Activated CD4-positive, alpha-beta memory T cell treated with anti-CD3 and anti-CD28 coated beads for 36 hours (primary cell): ENCODE measurements at places on chromosomes 11 and 22. TPM values are rescaled to one million over a fixed set of nuclear protein-coding genes. Genes with fewer than 3 reads are reported as not detected.

GRCh38 chr11:108780119-108780518, 115.2 kb downstream of the DDX10 start:
- no peak for DNase-seq

DNA sequence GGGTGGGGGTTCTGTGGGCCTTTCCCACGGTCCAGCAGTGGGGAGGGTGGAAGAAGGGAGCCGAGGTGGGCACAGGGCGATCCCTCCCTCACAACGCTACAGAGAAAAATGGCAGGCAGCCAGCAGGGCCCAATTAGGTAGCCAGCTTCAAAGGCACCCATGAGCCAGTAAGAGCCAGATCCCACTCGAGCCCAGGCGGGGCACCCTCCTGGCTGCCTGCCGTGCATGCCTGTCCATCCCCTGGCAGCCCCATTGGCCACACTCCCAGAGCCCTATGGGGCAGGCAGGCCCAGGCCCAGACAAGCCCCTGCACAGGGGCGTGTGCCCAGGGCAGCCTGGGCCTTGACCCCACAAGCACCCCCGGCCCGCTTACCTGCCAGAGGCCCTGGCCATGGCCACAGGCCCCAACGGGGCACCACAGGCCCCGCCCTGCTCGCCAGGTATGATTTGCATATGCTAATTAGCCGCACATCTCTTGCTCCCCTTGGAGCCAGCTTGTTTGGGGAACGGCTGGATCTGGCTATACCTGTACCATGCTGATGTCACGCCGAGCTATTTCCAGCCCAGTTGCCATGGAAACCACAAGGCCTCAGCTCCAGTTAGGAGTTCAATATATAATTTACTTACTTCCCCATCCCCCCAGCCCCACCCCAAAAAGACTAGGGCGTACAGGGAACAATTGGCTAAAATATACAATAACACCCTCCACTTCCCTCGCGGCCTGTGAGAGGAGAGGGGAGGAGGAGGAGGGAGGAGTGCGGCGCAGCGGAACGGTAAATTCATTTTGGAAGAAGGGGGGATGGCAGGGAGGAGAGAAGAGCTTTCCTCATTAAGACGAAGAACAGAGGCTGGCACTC, 47.5 kb upstream of the TCF20 start:
- no peak for DNase-seq

GRCh38 chr11:44950625-44951476, at the start of gene TP53I11:
TP53I11 (minus strand) TSS chr11:44950883; CDS start chr11:44938335, 12,548 bp downstream.
- DNase-seq = peak; percentile 82

DNA sequence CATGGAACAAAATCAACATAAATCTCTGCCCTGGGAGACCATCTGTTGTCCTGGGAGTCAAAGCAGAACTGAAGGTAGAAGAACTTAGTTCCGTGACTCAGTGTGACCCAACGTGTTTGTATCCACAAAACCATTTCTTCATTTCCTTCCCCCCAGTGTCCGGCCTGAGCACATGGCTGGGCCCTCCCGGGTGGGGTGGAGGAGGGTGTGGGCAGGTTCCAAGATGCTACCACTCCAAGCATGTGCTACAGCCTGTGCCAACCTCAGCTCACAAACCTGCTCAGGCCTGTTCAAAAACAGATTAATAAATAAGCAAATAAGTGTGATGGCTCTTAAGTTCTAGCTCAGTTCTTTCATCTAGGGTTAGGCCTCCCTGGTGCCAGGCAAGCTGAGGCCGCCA, 55.3 kb downstream of the SHANK2 start:
- no peak for DNase-seq

GRCh38 chr11:129455756-129456655, 80.4 kb downstream of the BARX2 start:
- DNase-seq = no peak

DNA sequence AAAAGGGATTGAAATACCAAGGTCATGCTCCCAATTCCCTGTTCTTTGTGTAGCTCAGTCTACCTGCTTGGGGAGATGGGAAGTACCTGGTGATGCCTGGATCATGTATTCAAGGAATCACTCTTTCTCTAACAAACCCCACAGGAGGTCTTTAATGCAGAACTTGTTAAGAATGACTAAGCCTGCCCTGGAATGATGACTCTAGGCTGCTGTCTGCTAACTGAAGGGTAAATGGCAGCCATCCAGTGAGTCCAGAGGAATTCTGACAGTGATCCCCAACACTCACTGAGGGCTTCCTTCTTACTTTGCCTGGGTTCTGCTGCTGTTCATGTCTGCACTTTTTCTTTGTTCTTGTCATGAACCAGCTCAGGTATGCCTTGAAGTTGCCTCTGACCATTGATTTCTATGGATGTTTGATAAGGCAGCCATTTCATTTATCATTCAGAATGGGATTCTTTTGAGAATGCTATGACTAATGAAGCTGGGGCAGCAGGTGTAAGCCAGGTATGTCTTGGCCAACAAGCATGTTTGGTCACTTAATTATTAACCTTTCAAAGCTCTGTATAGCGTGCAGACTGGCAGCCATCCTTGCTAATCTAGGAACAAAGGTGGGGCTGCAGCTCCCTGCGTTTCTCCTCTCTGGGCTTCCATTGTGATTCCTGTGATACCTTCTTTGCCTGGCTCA, 11.4 kb downstream of the PRSS23 start:
- DNase-seq = no peak

Gene VSIG10L2
- not detected for total RNA-seq
